Astrocyte of the spinal cord (primary cell): ENCODE measurements at places on chromosomes 5 and 9.
A peak's percentile ranks its signal among the peaks of the same experiment; 100 is the strongest.

DNA sequence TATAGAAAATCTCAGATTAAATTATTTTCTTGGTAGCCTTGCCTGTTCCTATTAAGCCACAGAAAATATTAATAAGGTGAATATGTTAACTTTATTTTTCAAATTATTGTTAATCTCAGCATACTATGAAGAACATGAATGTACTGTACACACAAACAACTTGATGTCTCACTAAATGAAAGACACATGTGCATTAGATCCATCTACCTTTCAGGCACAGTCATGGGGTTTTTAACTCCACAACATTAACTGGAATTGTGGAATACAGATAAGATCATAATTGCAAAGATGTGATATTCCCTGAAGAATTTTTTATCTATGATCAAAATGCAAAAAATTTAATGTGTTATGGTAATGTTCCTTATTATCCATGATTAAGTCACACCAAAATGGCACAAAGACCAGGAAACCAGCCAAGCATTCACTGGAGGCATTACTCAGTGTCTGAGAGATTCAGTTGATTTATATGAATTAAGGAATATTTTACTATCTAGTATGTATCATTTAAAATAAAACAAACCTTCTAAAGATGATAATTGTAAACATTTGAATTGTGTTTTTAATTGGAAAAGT is 150.0 kb upstream of the VCAN start:
- DNase-seq = no peak

GRCh38 chr5:118967059-118967508 is 21.3 kb downstream of the DTWD2 start:
- DNase-seq = no peak

DNA sequence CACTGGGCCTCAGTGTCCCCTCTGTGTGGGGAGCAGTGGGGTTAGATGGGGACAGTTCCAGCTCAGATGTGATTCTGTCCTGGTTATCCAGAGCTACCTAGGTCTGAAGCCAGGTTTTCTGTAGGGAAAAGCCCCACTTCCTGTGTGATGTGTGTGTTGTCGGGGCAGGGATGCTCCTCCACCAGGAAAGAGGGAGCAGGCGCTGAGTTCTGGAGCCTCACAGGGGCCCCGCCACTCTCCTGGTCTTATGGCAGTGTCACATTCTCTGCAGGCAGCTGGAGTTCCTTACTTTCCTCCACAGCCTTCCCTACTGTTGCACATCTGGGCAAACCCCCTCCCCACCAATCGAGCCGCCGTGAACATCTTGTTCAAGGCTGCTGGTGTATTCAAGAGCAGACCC is 39.1 kb upstream of the GRHPR start:
- DNase-seq = no peak

- DNase-seq = no peak
Observed at GRCh38 chr9:133101356-133102189, 19.5 kb downstream of the RALGDS start.

- DNase-seq = no peak
Observed at GRCh38 chr5:7415123-7415522, 19.2 kb downstream of the ADCY2 start.

GRCh38 chr5:78607864-78608263 is 40.7 kb downstream of the LHFPL2 start:
- DNase-seq = no peak

GRCh38 chr9:34899535-34900158 is 58.4 kb upstream of the PHF24 start:
- DNase-seq = peak; percentile 60

DNA sequence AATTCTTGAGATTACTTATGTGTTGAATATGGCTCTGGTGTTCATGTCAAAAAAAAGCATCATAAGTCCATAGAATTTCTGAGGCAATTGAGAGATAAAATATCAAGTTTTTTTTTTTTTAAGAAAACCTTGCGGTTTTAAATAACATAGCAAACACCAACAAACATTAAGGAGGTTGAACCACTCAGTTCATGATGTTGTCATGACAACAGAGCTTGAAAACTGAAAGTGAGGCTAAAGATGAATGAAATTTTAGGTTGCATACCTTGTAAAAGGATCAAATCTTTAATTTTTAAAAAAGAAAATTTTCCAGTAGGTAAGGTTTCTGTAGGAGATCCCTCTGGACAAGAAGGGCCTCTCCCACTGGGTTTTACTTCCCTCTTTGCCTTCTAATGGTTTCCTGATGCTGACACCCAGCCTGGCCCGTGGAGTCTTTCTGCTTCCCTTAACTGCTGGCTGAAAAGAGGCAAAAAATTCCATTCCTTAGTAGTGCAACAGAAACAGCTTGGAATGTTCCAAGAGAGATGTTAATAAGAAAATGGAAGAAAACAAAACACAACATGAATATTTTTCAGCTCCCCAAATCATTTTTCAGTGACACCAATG is 60.0 kb upstream of the FER start:
- DNase-seq = peak; percentile 5

GRCh38 chr5:116320486-116320885 is 235.7 kb downstream of the COMMD10 start:
- DNase-seq = peak; percentile 40

DNA sequence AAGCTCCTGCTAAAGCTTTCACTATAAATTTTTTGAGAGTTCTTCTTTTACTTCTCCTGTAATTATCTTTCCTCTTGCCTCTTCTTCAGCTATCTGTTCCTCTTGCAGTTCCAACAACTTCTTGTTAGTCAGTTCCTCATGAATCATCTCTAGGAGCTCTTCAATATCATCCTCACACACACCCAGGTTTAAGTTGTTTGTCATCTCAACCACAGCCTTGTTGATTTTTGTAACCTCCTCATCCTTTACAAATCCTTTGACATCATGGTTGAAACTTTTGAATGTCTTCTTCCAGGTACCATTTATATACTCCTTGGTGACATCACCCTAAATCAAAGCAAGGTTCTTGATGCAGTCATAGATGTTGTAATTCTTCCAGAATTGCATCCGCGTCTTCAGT is 106.3 kb upstream of the MAMDC2 start:
- no peak for DNase-seq

- DNase-seq = no peak
Observed at GRCh38 chr9:91148306-91148705, 213.4 kb downstream of the AUH start.

DNA sequence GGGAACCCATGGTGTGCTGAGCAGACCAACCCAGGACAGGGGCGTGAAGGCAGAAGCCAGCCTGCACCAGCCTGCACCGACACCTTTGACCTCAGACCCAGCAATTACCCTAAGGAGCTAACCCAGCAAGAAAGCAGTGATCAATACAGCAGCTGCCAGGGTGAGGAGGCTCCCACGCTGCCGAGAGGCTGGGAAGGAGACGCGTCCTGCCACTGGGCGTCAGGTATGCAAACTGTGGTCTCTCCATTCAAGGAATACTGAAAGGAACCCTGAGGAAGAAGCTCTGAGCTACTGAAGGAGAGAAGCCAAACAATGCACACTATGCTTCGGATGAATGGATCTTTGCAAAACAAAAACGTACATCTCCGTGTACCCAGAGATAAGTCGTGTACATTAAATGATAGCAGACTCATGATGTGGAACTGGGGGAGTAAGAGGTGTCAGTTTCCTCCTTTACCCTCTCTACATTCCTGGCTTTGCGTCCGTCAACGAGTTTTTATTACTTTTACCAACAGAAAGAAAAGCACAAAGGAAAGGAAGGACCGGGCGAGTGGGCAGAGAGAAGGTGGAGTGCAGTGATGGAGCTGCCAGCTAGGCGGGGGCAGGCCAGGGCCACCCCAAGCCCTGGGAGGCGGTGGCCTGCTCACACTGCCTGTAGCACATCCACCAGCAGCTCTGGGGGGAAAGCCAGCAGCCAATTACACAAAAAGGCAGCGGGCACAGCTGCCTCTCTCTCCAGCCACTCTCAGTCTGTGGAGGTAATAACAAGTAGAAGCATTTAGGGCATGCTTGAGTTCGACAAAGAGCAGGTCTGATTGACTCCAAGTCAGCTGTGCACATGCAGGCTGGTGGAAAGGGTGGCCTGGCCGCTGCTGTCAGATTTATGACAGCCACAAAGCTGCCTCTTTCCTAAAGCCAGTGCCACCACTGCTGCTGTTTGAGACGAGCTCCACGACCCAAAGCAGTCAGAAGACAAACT is 29.3 kb downstream of the RASGEF1C start:
- DNase-seq = no peak

DNA sequence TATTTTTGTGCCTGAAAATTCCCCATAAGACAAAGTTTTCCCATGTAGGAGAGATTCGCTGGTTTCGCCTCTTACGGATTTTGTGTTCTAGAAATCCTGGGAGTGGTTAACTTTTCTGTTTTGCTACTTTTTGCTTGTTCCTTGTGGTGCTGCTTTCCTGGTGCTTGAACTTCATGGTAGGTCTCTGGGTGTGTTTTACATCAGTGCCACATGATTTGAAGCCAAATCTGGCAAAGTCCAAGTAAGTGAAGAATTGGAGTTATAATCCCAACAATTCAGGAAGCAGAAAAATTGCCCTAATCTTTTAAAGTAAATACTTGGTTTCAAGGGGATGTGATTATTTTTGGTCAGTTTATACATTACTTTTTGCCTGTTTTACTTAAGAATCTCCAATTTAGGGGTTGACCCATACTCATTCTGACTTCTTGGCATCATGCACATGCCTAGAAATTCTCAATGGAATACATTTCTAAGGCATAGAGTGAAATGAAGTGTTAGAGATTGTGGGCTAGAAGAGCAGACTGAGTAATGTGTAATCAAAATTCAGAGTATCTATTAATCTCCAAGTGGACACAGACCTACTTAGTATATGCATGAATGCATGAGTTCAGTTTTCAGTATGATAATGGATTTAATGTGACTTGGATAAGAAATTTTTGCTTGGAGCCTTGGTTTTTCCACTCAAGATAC is 189.7 kb downstream of the CSNK1G3 start:
- DNase-seq = no peak

GRCh38 chr5:153542536-153542935 is 52.1 kb downstream of the GRIA1 start:
- no peak for DNase-seq

DNA sequence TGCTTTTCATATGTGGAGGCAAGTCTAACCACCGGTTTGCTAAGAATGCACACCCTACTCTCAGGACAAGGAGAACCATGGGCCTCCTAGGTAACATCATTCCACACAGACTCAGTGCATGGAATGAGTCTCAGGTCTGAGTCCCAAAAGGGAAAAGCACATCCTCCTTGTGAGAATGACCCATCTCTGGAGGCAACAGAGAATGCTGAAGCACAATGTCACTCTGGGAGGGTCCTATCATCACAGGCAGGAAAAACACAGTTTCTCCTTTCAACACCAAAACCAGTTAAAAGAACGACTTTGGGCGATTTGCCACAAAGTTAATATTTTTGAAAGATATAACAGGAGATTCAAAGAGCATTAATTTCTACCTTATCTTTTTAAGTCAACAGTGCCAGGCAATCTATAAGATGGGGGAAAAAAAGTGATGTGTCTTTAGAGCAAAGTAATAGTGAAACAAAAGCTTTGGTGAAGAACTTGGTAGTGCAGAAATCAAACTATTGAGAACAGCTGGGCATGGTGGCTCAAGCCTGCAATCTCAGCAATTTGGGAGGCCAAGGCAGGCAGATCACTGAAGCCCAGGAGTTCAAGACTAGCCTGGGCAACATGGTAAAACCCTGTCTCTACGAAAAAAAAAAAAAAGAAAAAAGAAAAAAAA is 97.3 kb downstream of the OXCT1 start:
- DNase-seq = no peak

DNA sequence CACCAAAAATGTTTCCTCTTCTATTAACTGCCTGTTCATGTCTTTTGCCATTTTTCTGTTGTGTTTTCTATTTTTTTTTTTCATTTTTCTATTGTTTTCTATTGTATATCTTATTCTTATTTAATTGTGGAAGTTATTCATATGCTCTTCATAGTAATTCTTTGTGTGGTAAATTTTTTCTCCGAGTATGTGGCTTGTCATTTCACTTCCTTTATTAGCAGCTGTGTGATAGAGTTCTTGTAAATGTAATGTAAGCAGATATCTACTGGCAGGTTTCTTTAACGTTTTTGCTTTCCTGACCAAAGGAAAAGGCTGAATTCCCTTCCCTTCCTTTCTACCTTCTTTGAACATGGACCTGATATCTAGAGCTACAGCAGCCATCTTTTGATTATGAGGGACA is 5.8 kb upstream of the PLPP1 start:
- no peak for DNase-seq

- DNase-seq = no peak
Observed at GRCh38 chr9:123261006-123261677, 7.2 kb downstream of the STRBP start.

DNA sequence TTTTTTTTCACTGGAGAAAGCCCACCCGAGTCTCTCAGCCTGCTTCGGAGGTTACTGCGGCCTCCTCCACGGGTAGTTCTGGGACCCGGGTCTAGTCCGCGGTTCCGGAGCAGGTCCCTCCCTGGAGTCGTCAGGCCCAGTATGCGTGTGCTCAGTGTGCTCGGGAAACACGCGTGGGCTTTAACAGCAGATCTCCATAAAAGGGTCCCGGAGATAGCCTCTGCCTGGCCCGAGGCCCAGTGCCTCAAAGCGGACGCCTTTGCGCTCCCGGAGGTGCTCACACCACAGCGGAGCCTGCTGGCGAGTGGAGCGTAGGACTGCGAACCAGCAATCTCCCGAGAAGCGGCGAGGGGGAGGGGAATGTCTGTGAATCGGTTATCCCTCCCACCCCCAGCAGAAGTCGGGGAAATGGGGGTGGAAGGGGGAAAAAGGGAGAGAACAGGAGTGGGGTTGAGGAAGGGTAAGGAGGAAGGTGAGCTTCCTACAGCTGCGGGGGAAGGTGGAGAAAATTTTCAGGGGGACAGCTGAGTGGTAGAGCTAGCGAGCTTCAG is 28.7 kb downstream of the CDKN2A start:
- peak; percentile 79 for DNase-seq

- no peak for DNase-seq
Observed at GRCh38 chr9:88979021-88979420, 12.2 kb upstream of the S1PR3 start.

- DNase-seq = peak; percentile 70
Observed at GRCh38 chr5:172932313-172933017, 26.8 kb upstream of the RPL26L1 start.

DNA sequence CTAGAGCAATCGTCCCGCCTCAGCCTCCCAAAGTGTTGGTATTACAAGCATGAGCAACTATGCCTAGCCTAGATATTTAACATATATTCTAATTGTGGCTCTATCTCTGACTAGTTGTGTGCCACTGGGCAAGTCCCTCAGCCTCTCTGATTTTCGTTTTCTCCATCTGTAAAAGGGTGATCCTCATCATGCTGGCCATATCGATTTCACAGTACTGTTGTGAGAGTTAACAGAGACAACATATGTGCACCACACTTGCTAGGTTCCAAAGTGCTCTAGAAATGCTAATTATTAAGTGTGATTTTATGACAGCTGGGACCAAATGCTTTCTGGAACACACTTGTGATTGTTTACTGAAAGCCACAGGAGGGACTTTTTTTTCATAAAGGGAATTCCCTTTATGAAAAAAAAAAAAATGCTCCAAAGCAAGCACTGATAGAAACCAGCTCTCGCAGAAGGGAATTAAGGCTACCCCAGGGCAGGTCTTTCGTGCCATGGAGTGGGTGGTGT is 78.5 kb upstream of the EPB41L4B start:
- no peak for DNase-seq

- DNase-seq = no peak
Observed at GRCh38 chr5:36153726-36154125, 1.8 kb downstream of the SKP2 start.
